Sciatic nerve (tissue), 2 donors: ENCODE measurements at places on chromosomes 2 and 18. TPM values are rescaled to one million over a fixed set of nuclear protein-coding genes. Genes with fewer than 3 reads are reported as not detected.

DNA sequence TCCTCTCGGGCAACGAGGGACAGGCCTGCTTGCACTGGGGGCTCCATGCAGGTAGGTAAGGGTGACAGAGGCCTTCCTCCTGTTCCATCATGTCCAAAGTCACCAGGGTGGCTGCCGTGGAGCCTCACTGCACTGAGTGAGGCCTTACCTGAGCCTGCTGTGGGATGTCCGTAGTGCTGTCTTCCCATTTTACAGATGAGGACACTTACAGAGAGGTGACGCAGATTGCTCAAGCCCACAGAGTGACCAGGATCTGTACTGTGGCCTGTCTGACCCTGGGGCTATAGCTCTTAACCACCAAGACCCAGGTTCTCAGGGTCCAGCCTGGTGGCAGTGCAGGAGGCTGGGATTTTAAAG is 5.4 kb downstream of the ATOH8 start:
- no peak for DNase-seq

DNA sequence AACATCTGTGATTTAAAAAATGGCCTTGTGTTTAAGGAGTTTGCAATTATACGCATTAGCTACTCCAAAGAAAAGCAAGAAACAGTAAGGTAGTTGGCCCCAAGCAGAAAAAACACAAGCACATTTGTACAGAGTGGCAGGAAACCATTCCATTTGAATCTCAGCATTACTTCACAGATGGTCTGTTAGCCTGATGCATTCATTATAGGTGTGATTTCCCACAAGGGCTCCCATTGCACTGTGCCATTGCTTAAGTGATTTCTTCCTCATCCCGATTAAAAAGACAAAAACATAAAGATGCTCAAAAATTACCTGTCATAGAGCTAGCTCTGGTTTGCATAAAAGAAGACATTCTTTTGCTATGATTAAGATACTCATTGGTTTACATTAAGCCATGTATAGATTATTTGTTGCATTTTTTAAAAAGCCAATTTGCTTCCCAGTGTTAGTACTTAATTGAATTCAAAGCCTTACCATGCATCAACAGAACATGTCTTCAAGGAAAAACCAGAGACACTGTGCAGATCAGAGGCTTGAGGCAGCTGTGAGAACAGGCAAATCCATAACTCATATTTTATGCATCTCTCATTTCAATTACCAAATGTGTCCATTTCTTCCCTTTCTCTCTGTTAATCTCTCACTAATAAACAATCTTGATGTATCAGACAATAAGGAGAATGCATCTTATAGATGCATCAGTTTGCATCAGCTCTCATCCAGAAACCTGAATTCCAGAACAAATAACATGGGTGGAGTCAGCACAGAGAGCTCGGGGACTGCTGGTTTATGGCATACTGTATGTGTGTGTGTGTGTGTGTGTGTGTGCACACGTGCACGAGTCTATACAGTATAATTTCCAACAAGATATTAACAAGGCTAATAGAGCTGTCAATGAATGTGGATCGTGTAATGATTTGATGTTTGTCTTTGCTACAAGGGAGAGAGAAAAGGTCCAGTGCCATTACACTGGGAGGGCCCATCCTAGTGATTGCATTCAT is 558.6 kb upstream of the HS6ST1 start:
- no peak for DNase-seq

GRCh38 chr2:41920812-41921211 is 127.0 kb upstream of the PKDCC start:
- DNase-seq = no peak

SNTG2 gene
- 4.4 TPM for total RNA-seq

ACTG2 gene
- 4.4 TPM for total RNA-seq

NTSR2 gene
- total RNA-seq = not detected

IGFBP5 gene
- total RNA-seq = 316 TPM

DNA sequence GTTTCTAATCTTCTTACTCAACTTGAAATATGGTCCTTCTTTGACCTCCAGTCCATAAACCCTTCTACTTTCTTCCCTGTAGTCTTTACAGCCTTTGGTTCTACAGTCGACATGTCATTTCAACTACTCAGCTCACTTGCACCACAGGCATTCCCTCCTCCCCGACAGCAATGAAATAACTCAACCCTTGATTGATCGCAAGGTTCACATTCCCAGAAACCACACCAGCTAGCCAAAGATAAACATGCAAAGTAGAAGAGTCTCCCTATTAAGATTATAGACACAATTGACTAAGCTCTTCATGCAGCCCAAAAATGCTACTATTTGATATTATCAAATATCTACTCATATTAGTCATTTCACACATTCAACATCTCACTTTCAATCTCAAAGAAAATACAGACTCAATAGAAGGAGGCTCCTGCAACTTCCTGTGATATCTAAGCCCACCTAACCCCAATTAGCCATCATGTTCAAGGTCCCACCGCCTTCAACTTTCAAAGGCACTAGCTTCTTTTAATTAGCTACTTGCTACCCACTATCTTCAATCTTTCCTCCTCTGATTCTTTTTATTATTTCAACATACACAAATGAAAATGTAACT is 50.8 kb downstream of the RTTN start:
- no peak for DNase-seq

DNA sequence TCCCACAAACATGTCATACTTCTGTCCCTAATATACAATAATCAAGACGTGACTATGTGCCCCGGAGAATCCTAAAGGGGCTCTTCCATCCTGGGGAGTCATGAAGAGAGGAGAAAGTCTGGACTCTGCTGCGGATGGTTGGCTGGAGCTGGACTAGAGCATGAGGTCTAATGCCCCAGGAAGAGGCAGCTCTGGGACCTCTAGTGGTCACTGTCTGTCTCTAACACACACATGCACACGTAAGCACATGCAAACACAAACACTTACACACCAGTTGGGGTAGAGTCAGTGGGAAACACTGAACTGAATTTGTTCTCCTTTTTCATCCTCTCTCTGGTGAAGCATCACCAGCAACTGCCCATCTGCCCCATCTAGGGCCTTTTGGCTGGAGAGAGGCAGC is 271.6 kb downstream of the TDRD15 start:
- no peak for DNase-seq

XDH gene
- total RNA-seq = 0.22 TPM
